ENCODE measurements at places on chromosomes 1 and 21.
A peak's percentile ranks its signal among the peaks of the same experiment; 100 is the strongest.

DNA sequence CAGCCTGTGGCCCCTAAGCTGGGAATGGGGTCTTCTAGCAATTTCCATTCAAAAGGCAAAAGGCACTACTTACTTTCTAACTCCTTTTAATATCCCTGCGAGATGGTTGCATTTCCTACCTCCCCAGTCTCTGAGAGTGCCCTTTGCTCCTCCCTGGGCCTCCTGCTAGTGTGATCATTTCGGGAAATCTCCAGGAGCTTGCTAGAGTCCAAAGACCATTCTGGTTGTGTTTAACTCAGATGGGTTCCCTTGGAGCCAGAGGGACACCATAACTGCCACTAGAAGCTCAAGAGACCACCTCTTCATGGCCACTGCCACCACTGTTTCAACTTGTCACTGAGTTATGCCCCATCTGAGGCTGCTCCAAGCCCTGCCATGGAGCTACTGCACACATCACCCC lies 34.4 kb upstream of the CYP4B1 start:
- H3K4me3 ChIP-seq, result no peak overlapping the region
- H3K27ac ChIP-seq, result no peak overlapping the region
- H3K36me3 ChIP-seq, result no peaks in the 10 kb centered on the region
- no peaks in the 10 kb centered on the region for H3K4me1 ChIP-seq
- no peaks in the 10 kb centered on the region for H3K27me3 ChIP-seq

GRCh38 chr1:195241066-195241465 lies 1367.2 kb downstream of the KCNT2 start:
- no peak for DNase-seq
- no peaks in the 10 kb centered on the region for H3K36me3 ChIP-seq
- no peak overlapping the region for H3K27ac ChIP-seq
- H3K4me3 ChIP-seq, result no peak overlapping the region

GRCh38 chr1:17120962-17121837 lies 1.9 kb upstream of the PADI2 start:
- no peak overlapping the region for H3K4me3 ChIP-seq
- H3K4me1 ChIP-seq, result no peaks in the 10 kb centered on the region
- H3K27me3 ChIP-seq, result peaks cover 59% of the 10 kb centered on the region
- no peak overlapping the region for H3K27ac ChIP-seq
- H3K36me3 ChIP-seq, result no peaks in the 10 kb centered on the region
- no peak for DNase-seq

DNA sequence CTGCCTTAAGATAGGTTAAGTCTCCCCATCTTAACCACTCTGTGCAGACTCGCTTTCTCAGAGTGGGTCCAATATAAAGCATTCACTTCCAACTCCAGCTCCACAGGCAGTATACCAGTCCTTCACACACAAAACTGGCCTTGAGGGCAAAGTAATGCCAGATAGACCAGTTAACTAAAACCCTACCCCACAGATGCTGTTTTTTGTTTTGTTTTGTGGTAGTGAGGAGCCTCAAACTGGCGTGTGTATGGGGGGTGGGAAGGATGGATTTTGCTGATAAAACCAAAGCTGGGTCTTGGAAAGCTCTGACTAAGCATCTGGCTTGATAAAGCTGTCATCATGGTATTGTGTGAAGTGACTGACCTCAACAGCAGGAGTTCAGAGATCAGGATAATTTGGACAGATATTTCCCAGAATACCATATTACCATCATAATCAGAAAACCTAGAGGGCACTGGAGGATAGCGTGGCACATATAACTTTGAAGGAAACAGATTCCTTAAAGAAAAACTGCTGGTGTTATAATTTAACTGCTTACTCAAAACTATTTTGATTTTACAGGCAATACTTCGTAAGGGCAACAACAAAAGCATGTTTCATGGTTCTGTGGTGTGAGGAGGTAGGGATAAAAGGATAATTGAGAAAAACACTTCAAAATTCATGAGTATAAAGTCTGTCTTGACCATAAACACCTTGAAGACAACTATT lies 29.6 kb upstream of the CPLANE2 start:
- DNase-seq, result no peak
- no peaks in the 10 kb centered on the region for H3K27me3 ChIP-seq
- no peaks in the 10 kb centered on the region for H3K4me1 ChIP-seq
- H3K27ac ChIP-seq, result no peak overlapping the region

DNA sequence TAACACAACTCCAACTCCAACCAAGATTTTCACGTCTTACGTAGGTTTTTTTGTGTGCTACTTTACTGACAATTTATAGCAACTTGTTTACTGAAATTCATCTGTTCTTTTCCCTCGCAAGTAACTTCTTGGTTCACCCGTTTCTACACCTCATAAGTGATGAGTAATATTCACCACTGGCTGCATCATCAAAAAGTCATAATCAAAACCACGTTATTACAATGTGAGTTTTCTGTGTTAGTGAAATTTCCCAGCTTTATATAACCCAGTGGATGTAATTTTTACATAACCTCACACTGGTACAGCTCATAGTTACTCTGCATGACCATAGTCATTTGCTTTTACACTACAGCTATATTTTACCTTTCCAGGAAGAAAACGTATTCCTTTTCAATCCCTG lies 401.1 kb upstream of the LYPLAL1 start:
- H3K36me3 ChIP-seq, result no peaks in the 10 kb centered on the region
- DNase-seq, result no peak
- no peak overlapping the region for H3K27ac ChIP-seq
- no peaks in the 10 kb centered on the region for H3K4me1 ChIP-seq

GRCh38 chr1:164733070-164733469 lies 174.1 kb downstream of the PBX1 start:
- no peaks in the 10 kb centered on the region for H3K4me1 ChIP-seq
- no peak overlapping the region for H3K27ac ChIP-seq
- H3K27me3 ChIP-seq, result no peaks in the 10 kb centered on the region
- H3K36me3 ChIP-seq, result no peaks in the 10 kb centered on the region

DNA sequence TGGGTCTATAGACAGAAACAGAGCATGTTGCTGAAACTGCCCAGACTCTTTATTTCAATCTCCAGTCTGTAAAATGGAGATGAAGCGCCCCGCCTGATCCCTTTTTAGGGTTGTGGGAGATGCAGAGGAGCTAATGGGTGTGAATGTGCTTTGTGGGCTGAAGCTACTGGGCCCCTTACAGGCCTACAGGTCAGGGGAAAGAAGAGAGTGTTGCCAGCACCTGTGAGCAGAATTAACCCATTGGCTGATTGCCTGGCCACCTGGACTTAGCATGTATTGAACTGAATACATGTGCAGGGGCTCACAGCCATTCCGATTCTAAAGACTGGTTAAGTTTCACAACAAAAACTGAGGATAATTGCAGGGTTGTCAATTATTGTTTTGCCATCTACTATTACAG lies 13.9 kb upstream of the ATF3 start:
- no peaks in the 10 kb centered on the region for H3K27me3 ChIP-seq
- H3K27ac ChIP-seq, result no peak overlapping the region

DNA sequence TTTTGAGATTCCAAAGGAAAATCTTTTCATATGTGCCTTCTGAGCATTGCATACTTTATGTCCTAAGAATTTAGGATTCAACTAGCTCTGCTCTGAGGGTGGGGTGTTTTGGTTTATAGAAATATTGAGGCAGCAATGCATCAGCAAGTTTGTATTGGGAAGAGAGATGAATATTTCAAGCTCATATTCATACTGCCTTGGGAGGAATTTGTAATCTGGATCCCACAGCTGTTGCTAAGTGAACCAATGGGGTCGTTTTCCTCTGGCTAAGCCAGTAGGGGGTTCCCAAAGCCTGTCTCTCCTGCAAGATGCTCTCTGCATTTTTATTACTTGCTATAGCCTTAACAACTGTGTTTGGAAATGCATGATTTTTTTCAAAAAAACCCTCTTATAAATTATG lies 130.6 kb downstream of the SNX7 start:
- H3K27ac ChIP-seq, result no peak overlapping the region
- H3K4me3 ChIP-seq, result no peak overlapping the region
- no peaks in the 10 kb centered on the region for H3K27me3 ChIP-seq
- H3K4me1 ChIP-seq, result no peaks in the 10 kb centered on the region
- no peak for DNase-seq
- no peaks in the 10 kb centered on the region for H3K36me3 ChIP-seq

DNA sequence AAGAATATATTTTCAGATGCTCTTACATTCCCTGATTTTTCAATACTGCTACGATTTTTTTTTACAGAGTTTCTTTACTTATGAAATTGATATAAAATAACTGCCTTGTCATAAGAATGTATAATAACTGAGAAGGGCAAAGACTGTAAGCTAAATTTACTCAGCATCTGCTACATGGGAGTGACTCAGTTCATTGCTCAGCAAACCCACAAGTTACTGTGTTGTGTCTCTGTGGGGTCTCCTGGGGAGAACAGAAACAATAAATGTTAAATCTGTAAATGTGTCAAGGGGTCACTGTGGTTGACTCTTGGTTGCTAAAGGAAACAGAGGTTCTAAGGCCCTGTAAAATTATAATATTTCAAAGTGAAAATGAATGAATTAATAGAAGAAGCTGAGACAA lies 210.3 kb upstream of the CACYBP start:
- DNase-seq, result no peak
- no peaks in the 10 kb centered on the region for H3K4me1 ChIP-seq
- H3K27me3 ChIP-seq, result no peaks in the 10 kb centered on the region
- no peaks in the 10 kb centered on the region for H3K36me3 ChIP-seq
- H3K4me3 ChIP-seq, result no peak overlapping the region
- H3K27ac ChIP-seq, result no peak overlapping the region

DNA sequence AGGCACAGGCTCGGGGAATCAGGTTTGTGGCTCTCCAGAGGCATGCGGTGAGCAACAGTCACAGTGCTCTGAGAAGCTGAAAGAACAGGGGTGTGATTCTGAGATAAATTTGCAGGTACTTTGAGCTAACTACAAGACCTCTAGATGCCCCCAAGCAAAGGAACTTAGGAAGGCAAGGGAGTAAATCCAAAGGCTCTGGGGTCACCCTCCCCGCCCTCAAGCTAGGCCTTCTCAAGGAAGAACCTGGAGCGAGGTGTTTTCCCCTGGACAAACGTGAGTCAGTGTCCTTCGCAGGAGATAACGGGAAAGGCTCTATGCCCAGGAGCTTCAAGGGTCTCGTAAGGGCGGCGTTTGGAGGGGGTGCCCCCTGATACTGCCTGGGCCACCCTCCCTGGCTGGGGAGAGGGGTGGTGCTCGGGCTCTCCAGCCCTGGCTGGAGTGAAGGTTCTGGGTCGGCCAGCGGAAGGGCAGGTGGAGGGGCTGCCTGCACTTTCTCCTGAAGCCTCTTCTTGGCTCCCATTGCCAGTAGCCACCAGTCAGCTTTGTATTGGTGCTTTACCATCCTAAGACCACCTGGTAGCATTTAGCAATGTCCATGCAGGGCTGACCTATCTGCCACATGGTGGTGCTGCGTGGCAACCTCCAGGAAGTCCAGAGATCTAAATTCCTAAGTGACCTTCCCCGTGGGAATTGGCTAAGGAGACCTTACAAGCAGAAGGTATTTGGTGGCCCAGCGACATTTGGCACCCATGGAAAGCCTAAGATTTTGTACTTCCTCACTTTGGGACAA lies 44.0 kb downstream of the GPR161 start:
- no peaks in the 10 kb centered on the region for H3K36me3 ChIP-seq
- H3K4me3 ChIP-seq, result no peak overlapping the region
- no peak for DNase-seq
- H3K4me1 ChIP-seq, result no peaks in the 10 kb centered on the region

DNA sequence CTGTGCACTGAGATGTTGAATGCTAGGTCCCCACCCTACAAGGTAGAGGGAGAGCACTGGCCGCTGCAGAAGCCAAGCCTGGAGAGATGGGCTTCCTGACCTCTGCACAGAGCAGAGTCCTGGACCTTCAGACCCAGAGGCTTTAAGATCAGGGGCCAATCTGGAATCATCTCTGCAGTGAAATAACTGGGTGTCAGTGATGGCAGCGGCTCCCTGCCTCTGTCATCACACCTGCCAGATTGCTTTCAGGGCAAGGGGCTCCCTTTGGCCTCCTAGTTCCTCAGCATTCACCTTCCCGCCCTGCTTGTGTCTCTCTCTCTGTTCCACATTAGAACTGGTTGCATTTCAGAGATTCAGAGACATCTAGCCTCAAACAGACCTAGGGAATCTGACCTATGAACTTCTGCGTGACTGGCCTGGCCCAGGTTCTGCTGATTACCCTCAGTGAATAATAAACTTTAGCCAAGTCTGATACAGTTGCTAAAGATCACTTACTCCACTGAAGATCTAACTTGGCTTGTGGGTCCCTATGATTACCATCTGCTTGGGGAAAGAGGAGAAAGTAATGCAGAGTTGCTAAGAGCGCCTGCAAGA lies 87.8 kb downstream of the ATP1A1 start:
- H3K4me1 ChIP-seq, result no peaks in the 10 kb centered on the region
- H3K27me3 ChIP-seq, result no peaks in the 10 kb centered on the region
- H3K4me3 ChIP-seq, result no peak overlapping the region
- DNase-seq, result no peak
- H3K36me3 ChIP-seq, result no peaks in the 10 kb centered on the region

DNA sequence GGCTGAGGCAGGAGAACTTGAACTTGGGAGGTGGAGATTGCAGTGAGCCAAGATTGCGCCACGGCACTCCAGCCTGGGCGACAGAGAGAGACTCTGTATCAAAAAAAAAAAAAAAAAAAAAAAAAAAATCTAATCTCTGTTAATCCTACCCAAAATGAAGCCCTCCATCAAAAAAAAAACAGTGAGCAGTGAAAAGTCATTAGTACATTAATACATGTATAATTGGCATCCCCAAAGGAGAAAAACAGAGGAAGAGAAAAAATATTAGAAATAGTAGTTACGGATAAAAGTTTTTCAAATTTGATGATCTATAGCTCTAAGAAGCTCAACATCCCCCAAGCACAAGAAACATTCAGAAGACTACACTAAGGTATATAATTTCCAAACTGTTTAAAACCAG lies 71.6 kb downstream of the TRIM33 start:
- H3K4me1 ChIP-seq, result no peaks in the 10 kb centered on the region
- DNase-seq, result no peak

- no peaks in the 10 kb centered on the region for H3K36me3 ChIP-seq
- H3K27ac ChIP-seq, result no peak overlapping the region
- H3K4me3 ChIP-seq, result no peak overlapping the region
These were observed 281.1 kb downstream of the MRPL39 start for GRCh38 chr21:25326181-25326580.

GRCh38 chr1:9352377-9353134 lies 59.9 kb downstream of the SPSB1 start:
- no peak overlapping the region for H3K27ac ChIP-seq
- H3K27me3 ChIP-seq, result no peaks in the 10 kb centered on the region
- H3K36me3 ChIP-seq, result peaks cover 8% of the 10 kb centered on the region
- H3K4me1 ChIP-seq, result no peaks in the 10 kb centered on the region

GRCh38 chr21:42496839-42497202 lies 797 bp upstream of the RSPH1 start:
- H3K27ac ChIP-seq, result peak overlapping the region; percentile 65
- peaks cover 17% of the 10 kb centered on the region for H3K4me1 ChIP-seq
- no peaks in the 10 kb centered on the region for H3K36me3 ChIP-seq
- DNase-seq, result no peak
- peak overlapping the region; percentile 73 for H3K4me3 ChIP-seq
- peaks cover 21% of the 10 kb centered on the region for H3K27me3 ChIP-seq
